ENCODE measurements at places on chromosomes 6 and 20.

- no peak for DNase-seq
Measured at GRCh38 chr20:41334036-41334435, 6.6 kb upstream of the LPIN3 start.

GRCh38 chr6:119339941-119340456 is 9.6 kb downstream of the MAN1A1 start:
- DNase-seq: no peak

- no peak for DNase-seq
Measured at GRCh38 chr20:50711113-50711825, 19.9 kb upstream of the RIPOR3 start.

DNA sequence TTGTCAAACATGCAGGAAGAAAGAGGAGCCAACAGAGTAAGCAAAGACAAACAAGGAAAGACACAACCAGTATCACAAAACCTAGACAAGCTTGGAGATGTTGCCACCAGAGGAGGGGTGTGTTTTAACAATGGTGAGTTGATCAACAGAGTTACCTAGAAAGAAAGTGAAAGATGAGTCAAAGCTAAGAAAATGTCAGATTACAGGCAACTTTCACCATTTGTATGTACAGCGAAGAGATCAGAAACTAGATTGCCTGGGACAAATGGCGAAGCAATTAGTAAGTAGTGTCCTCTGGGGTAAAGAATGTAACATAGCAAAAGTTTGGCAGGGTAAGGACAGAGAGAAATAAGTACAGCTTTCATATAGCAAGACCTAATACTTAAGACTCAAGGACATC is 51.6 kb upstream of the POU3F2 start:
- no peak for DNase-seq

GRCh38 chr20:46108435-46108841 is 9.7 kb upstream of the CD40 start:
- DNase-seq: no peak

DNA sequence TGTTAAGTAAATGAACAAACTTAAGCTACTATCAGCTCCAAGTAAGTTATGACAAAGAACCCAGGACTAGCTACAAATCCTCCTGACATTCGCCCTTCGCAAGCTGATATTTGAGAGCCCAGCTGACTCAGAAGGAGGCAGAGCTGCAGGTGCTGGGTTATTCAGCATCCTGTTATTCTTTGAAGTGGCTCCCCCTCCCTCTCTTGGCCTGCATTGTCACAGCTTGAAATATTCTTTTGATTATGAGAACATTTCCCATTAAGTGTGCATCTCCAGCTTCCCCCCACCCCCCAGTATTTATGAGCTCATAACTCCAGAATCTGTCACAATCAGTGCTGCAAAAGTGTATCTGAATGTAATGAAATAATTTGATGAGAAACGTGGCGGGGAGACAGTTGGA is 78.8 kb upstream of the RALY start:
- no peak for DNase-seq

DNA sequence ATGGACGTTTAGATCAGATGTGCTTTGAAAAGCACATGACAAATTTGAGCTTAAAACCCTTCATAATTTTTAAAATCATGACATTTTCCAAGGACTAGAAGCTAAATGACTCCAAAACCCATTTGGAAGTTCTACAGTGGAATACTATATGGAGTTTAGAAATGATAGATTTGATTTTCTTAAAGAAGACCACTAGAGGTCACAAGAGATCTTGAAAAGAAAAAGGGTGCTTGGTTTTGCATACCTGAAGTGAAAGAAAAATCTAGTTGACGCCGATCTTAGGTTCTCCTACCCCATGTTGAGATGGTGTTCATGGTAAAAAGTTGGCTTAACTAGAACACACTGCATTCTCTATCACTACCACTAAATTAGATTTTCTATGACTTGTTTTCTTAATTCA is 31.5 kb downstream of the CFAP61 start:
- no peak for DNase-seq

DNA sequence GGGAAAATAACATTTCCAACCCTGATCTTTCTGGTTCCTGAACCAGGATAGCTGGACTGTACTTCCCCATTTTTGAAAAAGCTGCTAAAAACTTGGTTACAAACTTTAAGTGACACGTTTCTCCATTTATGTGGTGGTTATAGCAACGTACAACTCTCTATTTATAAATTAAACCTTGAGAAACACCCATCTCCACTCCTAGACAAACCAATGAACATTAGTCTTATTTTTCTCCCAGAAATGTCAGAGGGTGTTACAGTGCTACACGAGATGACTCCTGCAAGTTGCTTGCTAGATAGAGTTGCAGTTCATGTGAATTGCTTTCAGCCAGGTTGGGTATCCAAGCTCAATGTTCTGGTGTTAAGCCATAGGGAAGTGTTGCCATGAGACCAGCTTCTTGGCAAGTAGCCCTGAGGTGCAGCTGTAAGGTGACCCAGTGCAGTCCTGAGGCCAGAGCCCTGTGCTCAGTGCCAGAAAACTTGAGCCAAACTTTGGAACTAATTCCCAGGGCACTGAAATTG is 51.3 kb upstream of the REV3L start:
- DNase-seq: no peak

GRCh38 chr6:104563306-104563705 is 296.4 kb downstream of the HACE1 start:
- no peak for DNase-seq

GRCh38 chr6:151131324-151132007 is 108.3 kb upstream of the AKAP12 start:
- DNase-seq: no peak

DNA sequence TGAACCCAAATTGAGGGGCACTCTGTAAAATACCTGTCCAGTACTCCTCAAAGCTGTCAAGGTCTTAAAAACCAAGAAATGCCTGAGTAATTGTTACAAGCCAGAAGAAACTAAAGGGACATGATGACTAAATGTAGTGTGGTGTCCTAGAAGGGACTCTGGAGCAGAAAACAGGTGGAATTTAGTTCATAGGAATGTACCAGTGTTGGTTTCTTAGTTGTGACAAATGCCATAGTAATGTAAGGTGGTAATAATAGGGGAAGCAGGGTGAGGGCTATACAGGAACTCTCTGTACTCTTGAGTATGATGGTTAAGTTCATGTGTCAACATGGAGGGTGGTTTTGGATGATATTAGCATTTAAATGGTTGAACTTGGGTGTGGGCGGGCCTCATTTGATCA is 92.3 kb downstream of the CNBD2 start:
- no peak for DNase-seq

DNA sequence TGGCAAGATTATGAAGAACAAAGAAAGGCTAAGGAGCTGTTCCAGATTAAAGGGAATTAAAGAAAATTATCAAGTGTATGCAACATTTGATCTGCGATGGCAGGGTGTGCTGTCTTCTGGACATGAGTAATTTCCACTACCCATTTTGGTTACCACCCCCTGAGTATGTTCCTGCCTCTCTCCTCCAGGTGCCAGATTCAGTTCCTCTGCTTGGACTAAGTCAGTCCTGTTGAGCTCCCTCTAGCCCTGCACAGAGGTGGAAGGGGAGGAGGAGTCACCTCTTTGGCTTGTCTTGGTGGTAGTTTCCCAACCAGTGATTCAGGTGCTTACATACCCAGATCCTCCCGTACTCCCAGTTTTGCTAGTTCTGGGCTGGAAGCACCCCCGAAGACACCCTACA is 22.2 kb upstream of the SNRPB2 start:
- DNase-seq: no peak

- DNase-seq: no peak
Measured at GRCh38 chr6:44367681-44368080, 19.8 kb upstream of the CDC5L start.

- DNase-seq: no peak
Measured at GRCh38 chr6:99613705-99614429, 7.2 kb downstream of the PRDM13 start.

DNA sequence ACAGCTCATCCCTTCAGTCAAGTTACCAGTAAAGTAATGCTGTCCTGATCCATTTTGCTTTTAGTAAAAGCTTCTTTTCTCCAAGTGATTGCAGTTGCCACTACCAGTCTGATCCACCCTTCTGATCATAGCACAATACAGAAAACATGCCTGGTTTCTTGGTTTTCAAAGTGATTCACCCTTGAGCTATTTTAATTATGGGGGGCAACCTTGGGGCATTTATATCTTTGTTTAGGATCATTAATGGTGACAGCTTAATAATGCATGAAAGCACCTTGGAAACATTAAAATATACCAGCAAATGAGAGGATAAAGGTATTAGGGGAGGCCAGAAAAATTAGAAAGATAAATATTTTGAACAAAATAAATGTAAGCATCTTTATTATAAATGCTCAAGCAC is 38.4 kb downstream of the LRRC1 start:
- DNase-seq: no peak

- DNase-seq: no peak
Measured at GRCh38 chr20:58523971-58524315, 8.7 kb upstream of the APCDD1L start.

DNA sequence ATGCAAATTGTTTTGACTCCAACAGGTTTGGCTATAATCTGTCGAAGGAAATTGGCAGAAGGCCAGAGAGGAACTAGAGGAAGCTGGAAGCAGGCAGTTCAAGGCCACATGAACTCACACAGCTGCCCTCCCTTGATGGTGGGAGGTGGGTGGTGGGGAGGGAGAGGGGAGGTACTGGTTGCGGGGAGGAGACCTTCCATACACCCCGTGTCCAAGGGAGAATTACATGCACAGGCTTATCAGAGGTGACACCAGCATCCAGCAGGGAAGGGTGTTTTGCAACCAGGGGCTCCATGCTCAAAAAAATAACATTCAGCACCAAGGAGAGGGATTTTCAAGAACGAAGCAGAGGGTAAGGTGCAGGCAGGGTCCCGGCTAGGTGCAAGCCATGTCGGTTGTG is 9.1 kb downstream of the PRND start:
- DNase-seq: no peak

DNA sequence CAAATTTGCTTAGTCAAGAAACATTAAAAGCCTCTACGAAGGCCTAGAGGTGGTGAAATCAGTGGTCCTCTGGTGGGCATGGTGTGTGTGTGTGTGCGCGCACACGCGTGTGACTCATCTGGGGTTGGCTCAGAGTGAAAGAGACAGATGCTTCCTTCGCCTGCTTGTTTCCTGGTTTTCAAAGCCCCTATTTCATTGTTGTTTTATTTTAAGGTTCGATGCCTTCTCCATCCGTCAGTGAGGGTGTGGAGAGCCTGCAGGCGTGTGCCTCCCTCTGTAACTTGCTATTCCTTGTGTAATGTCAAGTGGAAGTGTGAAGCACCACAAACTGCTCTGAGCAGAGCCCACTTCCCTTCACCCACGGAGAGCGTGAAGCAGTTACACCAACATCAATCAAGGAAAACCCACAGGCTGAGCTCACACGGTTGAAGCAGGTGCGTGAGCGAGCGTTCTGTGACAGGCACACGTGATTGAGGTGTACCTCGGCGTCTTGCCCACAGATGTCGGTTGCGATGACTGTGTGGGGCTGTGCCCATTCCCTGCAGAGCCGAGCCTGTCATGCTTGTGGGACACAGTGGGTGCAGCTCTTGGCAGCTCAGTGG is 233.9 kb downstream of the PRL start:
- DNase-seq: no peak

GRCh38 chr6:131063764-131064272 is 773 bp upstream of the EPB41L2 start:
- DNase-seq: no peak

- no peak for DNase-seq
Measured at GRCh38 chr20:45998337-45998736, 10.4 kb upstream of the MMP9 start.

GRCh38 chr20:23161968-23162696 is 76.0 kb upstream of the CD93 start:
- no peak for DNase-seq

- no peak for DNase-seq
Measured at GRCh38 chr6:158066136-158066781, 84.6 kb downstream of the SYNJ2 start.

- DNase-seq: no peak
Measured at GRCh38 chr20:44695674-44696300, 19.4 kb upstream of the CCN5 start.

Data from stimulated activated CD4-positive, alpha-beta T cell treated with anti-CD3 and anti-CD28 coated beads, Interleukin-1b, Interleukin-23, amount 100 ng/mL, for 1 hour (primary cell).